ENCODE measurements at places on chromosomes 3 and 15.

DNA sequence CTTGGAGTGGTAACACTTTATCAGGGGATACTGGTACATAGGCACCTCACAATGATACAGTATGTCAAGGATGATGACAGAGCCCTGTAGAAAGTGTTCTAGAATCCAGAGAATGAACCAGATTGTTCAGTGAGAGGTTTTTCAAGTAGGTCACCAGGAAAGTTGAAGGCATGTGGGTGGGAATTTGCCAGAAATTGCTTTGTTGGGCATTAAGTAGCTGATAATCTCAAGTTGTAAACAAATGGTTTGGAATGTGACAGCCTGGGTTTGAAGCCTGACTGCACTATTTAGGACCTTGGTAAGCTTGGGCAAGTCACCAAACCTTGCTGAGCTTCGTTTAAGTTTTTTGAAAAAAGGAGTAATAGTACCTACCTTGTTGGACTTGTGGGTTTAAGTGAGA, 12.5 kb downstream of the SLC35G2 start:
- DNase-seq = no peak

- no peak for DNase-seq
These were observed 36.0 kb downstream of the AQR start for GRCh38 chr15:34933432-34933975.

DNA sequence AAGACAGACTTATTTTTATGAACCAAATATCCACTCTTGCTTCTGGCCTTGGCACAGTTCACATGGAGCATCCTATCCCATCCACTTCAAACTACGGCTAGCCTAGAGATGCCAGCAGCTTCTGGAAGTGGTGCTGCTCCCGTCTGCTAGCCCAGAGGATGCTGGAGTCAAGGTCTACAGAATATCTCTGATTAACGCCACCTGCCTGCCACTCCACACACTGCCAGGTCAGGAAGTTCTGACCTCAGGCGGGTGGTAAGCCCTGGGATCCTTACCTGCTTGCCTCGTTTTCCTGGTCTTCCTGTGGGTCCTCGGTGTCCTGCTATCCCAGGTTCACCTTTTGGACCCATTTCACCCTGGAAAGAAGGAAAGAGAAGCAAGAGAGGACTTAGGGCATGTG, 42.9 kb downstream of the EAF1 start:
- DNase-seq = no peak

GRCh38 chr3:15326673-15327072, 5.7 kb downstream of the SH3BP5 start:
- DNase-seq = no peak

DNA sequence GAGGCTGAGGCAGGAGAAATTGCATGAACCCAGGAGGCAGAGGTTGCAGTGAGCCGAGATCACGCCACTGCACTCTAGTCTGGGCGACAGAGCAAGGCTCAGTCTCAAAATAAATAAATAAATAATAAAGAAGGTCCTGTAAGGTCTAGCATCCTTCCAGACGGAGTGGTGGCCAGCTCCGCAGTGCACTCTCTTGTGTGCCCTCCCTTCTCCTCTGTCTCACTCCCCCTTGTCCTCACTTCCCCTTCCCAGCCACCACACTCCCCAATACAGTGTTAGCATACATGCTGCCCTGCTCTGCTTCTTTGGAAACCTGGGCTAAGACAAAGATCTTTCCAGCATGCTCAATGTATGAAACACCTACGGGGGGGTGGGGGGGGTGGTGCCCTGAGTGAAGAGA, 3.4 kb upstream of the CLN6 start:
- no peak for DNase-seq

GRCh38 chr3:152234657-152235375, 33.9 kb upstream of the MBNL1 start:
- no peak for DNase-seq

DNA sequence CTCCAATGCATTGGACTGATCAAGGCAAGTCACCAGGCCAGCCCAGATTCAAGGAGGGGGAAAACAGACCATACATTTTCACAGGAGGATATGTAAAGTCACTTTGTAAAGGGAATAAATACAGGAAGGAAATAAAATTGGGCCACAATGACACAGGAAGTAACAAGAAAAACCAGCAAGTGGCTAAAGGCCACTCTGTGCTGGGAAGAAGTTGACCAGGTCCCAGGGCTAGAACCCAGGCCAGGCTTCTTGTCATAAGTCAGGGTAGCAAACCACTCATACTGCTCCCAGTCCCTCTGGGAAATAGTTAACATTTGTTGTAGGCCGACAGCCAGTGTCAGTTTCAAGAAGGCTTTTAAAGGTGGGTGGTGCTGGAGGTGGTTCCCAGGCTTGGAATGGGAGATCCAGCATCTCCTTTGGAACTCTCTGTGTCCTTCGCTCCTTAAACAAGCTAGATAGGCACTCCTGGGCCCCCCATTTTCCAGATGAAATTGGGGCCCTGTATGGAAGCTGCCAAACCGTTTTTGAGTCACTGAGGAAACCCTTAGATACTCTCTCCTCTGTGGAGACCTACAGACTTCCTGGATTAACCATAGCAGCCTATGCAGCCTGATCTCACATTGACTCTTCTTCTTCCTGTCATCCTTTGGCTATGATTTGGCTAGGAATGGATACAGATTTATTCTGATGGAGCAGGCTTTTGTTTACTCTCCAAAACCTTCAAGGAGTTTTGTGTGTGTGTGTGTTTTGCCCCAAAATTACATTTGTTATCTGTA, 14.7 kb upstream of the EDC3 start:
- DNase-seq = no peak

- peak; percentile 46 for DNase-seq
These were observed at the start of gene SLC9C1 for GRCh38 chr3:112293368-112294321. Gene SLC9C1 (minus strand): TSS chr3:112294216. CDS start chr3:112286791, 7,425 bp downstream.

DNA sequence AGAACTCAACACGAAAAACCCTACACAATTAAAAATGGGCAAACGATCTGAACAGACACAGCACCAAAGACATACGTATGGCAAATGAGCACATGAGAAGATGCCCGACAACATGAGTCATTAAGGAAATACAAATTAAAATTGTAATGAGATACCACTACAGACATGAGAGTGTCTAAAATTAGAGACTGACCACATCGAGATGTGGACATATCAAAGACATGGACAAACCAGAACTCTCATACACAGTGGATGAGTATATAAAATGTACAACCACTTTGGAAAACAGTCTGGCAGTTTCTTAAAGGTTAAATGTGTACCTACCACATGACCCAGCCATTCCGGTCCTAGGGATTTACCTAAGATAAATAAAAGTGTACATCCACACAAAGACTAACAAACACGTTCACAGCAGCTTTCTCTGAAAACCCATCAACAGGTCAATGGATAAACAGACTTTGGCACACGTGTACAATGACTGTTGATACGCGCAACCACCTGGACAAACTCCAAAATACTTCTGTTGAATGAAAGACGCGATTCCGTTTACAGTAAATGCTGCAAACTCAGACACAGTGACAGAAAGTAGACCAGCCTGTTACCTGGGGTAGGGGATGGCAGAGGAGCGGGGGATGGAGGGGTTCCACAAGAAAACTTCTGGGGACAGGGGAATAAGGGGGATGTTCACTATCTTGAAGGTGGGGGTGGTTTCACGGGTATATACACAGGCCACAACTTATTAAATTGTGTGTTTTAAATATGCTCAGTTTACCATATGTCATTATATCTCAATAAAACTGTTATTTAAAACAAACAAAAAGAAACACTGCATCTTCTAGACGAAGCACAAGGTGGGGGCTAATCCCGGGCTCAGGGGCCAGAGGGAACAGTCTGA, 2.1 kb downstream of the TNK2 start:
- DNase-seq = no peak

- no peak for DNase-seq
These were observed 140.4 kb upstream of the CCDC54 start for GRCh38 chr3:107236655-107237337.

- no peak for DNase-seq
These were observed 69.2 kb downstream of the GOLGA8B start for GRCh38 chr15:34514251-34514670.

GRCh38 chr3:165347526-165347925, 151.3 kb upstream of the SLITRK3 start:
- no peak for DNase-seq

GRCh38 chr15:53808058-53808706, 48.7 kb upstream of the WDR72 start:
- no peak for DNase-seq

DNA sequence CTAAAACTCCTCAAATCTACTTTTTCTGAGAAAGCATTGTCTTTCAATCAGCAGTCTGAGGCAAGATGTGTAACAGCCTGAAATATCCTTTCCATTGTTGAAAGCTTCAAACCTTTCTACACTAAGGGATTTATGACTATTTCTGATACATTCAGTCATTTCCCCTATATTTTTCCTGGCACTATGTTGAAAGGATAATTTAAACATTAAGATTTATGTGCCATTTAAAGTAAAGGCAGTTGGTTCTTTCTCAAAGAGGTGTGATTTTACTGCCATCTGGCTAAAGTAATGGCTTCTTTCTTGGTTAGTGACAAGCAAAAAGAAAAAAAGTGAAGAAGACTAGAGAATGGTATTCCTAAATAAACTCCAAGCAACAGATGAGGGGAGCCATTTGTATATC, 249.6 kb upstream of the COL8A1 start:
- DNase-seq = no peak

GRCh38 chr15:100890850-100891249, 11.2 kb downstream of the ALDH1A3 start:
- no peak for DNase-seq

DNA sequence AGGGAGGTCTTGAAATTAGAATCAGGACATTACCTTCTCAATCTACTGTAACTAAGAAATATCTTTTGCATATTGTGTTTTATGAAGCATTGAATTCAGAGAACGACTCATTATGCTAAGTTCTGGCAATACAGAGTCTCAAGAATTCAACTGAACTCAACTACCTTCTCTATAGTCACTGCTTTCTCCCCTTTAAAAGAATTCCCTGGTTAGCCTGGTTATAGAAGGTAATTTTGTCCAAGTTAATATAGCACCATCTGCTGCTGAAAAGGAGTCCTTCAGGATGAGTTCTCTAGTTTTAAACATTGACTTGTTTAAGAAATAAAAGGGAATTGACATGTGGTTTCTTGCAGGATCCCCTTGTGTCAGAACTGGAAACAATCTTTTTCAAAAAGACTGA, 60.2 kb downstream of the IL16 start:
- no peak for DNase-seq

DNA sequence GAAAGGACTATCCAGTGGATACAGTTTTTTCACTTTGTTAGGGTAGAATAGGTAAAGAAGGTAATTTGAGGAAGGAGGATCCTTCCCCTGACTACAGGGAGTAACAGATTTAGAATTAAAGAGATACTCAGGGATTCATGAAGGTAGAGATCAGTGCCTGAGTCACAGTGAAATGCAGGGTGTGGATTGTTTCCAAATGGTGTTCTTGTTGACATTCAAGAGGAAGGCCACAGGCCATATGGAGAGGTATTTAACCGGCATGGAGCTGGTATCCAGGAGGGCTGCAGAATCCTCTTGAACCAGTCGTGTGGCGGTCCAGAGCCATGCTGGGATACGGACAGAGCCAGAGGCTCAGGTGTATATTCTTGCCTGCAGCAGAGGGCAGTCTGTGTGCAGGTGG, 28.2 kb downstream of the GYG1 start:
- DNase-seq = no peak

DNA sequence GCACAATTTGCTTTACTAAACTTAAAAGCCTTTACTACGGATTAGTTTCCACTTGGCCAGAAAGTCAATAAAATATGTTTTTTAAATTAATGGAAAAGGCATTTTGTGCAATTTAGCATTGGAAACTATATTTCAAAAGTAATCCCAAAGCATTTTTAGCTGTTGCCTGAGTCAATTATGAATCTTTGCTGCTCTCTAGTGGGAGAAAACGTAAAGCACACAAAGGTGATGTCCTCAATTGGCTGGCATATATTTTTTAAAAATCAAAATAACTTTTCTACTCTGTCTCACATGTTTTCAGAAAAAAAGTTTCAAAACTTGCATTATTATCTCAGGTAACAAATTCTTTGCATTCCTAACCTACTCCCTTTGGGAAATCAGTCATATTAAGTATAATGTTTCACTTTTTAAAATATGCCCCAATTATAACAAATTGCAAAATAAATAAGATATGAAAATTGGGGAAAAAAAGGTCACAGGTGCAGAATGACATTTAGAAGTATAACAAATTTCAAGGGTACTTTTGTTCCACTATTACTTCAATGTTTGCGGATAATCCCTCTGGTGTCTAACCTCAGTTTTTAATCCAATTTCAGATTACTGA, 47.2 kb upstream of the TEX55 start:
- DNase-seq = no peak

- DNase-seq = peak; percentile 80
These were observed 53.5 kb downstream of the PLXNA1 start for GRCh38 chr3:127036209-127037020.

DNA sequence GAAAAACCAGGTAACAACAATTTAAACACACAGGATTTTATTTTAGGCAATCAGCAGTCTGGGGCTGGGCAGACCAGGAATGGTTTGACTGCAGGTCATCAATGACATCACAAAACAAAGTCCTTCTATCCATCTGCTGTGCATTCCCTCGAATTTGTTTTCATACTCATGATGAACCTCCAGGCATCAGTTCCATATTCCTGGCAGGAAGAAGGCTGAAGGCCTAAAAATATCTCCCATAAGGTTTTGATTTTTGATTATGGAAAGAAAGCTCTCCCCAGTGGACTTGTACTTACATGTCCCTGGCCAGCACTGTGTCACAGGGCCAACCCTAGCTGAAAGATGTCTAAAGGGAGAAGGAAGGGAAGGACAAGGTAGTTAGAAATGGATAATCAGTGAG, 107.4 kb downstream of the PEAK1 start:
- DNase-seq = no peak

DNA sequence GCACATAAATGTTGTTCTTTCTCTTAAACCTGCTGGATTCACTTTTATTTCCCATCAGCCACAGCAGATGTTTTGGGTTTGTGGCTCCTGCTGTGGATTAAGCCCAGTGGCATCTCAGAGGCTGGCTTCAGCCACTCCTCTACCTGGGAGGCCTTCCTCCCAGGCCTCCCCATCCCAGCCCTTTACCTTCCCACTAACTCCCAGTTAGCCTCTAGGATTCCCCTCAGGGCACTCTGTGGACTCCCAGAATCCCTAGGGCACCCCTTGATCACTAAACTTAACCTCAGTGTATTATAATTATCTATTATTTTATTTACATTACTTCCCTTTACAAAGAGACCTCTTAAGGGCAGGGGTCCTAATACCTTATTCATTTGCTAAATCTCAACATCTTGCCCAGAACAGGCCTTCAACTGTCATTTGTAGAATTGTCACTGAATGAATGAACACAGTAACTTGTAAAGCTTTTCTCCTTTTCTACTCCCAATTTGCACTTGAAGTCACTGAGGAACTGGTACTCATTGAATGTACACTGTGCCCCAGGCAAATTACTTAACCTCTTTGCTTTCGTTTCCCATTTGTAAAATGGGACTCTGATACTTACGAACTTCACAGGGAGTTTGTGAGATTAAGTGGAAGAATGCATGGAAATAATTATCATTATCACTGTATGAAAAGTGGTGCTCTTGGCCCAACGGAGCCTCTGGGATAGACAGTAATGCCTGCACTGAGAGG, 8.3 kb downstream of the CCDC13 start:
- DNase-seq = no peak

- DNase-seq = no peak
These were observed 701 bp downstream of the OSBPL11 start for GRCh38 chr3:125594581-125595011.

- DNase-seq = no peak
These were observed 18.8 kb downstream of the BCL2L10 start for GRCh38 chr15:52093539-52094510.

Data from NCI-H2107 (cell line).